ENCODE measurements at places on chromosomes 12 and 14.

- DNase-seq: no peak
These were observed 4.6 kb downstream of the SSH1 start for GRCh38 chr12:108852674-108853309.

DNA sequence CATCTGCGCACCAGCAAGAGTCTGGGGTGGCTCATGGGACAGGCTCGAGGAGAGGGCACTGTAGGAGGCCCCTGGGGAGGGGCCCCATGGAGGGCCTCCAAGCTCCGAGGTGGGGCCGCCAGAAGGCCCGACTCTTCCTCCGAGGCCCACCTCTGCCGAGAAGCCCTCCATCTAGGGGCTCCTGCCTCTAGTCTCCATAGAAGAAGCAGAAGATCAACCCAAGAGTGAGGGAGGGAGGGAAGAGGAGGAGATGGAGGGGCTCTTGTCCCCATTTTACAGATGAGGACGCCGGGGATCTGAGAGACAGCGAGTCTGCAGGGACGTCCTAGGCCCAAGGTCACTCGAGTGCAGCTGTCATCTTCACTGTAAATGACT is 41.2 kb downstream of the DIO3 start:
- no peak for DNase-seq

- DNase-seq: no peak
These were observed 467.5 kb downstream of the ZFP36L1 start for GRCh38 chr14:68325267-68325807.

- no peak for DNase-seq
These were observed 47.3 kb upstream of the TMED10 start for GRCh38 chr14:75223664-75224154.

DNA sequence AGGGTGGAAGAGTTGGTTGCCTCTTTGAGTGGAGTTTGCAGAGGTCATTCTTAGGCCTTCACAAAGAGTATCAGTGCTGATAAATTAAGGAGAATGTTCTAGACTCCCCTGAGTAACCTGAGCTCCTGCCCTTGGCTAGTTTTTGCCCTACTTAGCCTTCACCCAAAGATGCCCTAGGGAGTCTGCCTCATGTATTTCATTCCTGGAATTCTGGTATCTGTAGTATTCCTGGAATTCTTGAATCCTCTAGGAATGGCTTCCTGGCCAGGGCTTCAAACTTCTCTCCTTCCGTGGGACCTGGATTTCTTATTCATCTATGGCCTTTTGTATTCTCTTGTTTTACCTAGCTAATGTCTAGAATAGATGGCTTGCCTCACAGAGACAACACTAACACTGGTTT is 701.1 kb downstream of the NOVA1 start:
- no peak for DNase-seq

DNA sequence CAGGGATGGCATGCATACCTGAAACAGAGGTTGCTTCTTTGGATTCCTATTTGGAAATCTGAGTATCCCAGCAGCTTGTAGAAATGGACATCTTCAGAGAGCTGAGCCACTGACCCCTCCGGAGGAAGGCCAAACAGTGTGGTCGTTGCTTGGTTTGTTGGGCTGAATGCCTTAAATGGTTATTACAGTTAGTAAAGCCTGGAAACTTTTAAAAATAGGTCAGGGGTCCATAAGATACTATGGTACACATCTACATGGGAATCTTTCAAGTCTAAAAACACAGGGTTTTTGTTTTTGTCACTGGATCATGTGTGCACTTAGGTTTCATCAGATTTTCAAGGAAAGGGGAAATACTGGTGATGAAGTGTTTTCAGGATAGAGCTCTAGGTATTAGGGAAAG is 7.7 kb downstream of the DYRK2 start:
- DNase-seq: no peak

DNA sequence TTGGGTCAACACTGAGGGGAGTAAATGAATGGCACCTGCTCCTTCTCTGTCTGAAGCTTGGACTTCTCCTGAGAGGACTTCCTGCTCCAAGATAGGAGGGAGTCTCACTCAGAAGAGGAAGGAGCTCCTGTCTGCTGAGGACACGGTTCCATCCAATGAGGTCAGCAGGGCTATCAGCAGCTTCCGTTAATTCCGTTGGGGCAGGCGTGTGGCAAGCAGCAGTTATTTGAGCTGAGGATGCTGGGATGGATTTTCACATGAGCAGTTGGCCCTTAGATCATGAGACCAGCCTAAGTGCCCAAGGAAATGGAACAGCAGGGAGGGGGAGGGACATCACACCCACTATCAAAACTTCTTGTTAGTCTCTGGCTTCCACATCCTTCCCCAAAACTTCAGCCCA is 159.0 kb upstream of the PZP start:
- no peak for DNase-seq

DNA sequence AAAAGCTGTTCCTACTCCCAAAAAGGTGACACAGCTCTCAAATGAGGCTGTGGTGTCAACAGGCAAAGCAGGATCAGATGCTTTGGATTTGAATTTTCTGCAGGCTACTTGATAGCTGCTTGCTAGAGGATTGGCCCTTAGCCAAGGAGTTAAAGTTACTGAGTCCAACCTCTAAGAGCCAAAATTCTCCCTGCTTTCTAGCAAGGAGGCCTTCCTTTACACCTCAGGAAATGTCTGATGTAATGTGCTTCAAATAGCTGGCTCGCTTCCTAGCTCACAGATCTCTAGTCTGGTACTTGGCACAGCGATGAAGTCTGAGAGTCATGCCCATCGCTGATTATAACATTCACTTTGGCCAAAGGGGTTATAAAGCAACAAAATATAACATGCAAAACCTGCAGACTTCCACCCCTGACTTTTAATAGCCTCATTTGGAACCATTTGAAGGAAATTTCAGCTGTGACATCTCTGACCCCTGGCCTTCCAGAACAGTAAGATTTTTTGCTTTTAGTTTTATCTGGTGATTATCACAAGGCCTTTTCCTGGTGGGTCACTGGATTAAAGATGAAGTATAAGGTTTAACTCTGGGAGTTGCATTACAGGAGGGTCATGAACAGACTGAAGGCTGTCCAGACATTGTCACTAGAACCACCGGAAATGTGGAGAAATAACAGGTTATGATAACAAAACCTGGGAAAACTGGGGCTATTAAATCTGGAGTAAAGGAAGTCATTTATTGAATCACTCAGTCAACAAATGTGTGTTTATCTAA is 189.7 kb downstream of the EPS8 start:
- no peak for DNase-seq

- no peak for DNase-seq
These were observed 457.7 kb upstream of the TMEM132C start for GRCh38 chr12:127809275-127809674.

GRCh38 chr14:89903340-89903952 is 51.1 kb downstream of the EFCAB11 start:
- no peak for DNase-seq

GRCh38 chr12:51636986-51637385 is 46.0 kb downstream of the SCN8A start:
- DNase-seq: no peak

DNA sequence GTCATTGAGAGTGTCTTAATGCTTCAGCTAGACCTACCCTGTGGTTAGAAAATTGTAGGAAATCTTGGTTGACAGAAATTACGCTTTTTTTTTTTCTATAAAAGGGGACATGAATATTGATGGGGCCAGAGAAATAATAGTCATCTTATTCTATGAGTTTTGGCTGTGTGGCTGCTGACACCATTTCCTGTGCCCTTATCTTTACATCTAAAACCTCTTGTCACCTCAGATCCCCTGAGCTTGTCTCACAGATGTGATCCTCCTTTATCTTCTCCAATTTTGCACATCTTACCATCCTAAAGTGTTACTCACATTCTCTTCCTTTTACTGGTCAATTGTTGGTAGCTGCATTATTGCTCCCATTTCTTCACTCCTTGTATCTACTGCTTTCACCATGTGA is 36.1 kb downstream of the ASCL1 start:
- no peak for DNase-seq

DNA sequence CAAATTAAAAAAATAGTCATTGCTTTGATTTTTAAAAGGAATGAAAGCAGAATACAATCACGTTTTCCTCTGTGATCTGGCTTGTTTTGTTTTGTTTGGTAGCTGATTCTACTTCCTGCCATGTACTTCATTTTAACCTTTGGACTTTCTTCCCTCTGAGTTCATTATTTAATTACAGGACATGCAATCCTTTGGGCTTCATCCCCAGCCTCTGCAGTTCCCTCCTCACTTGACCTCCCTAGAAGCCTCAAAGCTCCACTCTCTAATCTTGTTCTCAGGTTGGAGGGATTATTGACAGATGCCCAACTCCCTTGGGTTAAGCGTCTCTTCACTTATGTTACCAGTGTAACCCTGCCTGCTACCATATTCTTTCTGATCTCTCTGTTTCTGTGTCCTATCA is 967.9 kb upstream of the SEL1L start:
- DNase-seq: no peak

DNA sequence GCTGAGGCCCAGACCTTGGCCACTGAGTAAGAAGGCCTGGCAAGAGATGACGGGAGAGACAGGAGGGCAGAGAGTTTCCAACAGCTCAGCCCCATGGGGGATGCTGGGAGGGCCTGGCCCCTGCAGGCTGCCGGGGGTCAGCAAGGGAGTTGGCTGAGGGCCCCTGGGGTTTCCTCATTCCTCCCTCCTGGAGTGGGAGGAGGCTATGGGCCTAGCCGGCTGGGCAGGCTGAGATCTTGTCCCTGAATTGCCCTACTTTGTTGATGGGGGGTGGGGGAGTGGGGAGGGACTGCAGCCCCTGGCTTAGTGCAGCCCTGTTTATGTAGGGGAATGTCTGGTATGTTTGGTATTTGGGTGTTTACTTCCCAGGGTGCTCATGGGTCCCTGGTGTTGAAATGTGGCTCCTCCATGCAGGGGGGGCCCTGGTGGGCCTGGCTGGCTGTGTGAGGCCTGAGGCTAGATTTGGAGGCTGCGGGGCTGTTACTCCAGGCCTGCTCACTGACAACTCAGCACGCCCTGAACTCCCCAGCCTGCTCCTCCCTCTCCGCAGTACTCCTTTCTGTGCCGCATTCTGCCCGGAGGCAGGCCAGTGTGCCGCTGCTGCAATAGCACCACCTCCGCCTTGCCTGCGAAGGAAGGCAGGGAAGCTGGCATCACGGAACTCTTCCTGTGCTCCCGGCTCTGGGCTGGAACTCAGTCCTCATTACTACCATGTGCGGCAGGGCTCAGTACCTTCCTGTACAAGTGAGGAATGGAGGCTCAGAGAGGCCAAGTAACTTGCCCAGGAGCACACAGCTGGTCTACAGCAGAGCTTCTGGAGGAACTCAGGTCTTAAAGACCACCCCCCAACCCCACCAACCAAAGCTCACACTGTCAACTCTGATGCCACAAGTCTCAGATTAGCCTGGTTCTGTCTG is 25.3 kb downstream of the JDP2 start:
- DNase-seq: no peak

GRCh38 chr12:100302081-100302480 is 35.1 kb downstream of the SCYL2 start:
- DNase-seq: no peak

DNA sequence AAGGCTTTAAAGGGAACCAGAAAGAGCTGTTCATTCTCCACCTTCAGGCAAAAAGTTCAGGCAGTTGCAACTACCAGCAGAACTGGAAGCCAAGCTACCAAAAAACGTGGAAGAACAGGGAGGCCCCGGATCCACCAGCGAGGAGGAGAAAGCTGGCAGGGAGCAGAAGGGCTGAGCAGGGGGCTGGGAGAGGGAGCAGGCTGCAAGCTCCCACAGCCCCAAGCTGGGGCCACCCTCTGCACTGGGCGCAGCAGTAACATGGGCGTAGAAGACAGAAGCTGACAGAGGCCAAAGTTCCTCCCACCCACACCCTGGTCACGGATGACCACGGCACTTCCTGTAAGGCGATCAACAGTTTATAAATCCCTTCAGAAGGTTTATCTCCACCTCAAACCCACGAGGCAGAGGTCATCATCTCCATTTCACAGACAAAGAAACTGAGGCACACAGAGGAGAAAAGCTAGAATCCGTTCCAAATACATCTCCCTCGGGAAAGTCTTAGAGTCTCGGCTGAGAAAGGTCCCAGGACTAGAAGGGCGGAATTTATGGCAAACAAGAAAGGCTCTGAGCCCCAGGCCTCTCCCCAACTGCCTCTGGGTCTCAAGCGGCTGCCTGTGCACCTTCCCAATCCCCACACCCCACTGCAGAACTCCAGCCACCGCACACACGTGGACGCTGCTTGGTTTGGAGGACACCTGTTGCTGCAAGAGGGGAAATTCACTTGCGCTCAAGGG is 1.8 kb downstream of the CCDC85C start:
- no peak for DNase-seq

GRCh38 chr12:113295886-113296556 is 38.9 kb downstream of the SLC8B1 start:
- DNase-seq: no peak

DNA sequence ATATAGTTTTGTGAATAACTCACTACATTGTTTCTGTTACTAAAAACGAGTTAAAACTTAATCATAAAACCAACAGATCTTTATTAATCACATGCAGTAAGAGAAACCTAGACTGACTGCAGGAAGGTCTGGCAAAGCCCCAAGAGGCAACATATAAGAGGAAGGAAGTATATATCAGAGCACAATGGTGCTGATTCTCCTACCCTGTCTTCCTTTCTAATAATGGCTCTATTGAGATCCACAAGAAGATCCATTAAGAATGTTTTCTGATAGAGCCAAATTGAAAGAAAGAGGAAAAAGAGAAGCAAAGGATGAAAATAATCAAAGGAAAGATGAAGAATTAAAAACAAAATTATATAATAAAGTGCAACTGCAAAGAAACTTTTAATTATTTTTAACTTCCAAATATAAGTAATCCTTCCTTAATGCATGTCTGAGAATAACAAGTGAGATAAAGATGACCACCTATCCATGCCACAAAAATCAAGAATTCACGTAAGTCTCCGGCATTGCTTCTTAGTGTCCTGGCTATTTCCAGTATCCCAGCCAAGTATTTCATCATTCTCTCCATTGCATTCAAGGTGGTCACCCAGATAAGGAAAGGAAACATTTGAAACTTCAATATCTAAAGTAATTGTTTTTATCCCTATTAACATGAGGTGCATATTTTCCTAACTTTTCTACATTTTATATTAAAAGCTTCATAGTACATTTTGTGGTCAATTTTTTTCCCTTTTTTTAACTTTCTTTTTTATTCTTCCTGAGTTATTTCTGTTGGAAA is 62.2 kb downstream of the SOX5 start:
- DNase-seq: no peak

GRCh38 chr14:95964901-95965300 is 74.3 kb upstream of the C14orf132 start:
- DNase-seq: no peak

- DNase-seq: no peak
These were observed 81.2 kb upstream of the OVCH1 start for GRCh38 chr12:29578731-29579130.

GRCh38 chr12:27578689-27579372 is 54.8 kb downstream of the PPFIBP1 start:
- no peak for DNase-seq

GRCh38 chr12:87233671-87234070 is 795.5 kb downstream of the C12orf50 start:
- no peak for DNase-seq

DNA sequence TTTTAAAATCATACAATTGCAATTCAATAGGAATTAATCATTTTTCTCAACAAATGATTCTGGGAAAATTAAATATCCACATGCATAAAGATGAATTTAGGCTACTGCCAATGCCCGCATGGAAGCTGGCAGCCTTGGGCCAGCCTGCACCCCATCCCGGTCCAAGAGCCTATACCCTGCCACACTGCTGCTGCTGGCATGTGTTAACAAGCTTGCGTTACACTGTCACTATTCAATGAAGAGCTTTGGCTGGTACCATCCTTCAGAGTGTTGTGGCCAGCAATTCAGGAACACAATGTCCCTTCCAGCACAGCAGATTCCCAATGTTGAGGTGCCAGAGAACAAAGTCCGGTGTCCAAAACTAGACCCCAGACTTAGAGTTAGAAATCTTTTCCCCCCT is 13.6 kb upstream of the TAS2R14 start:
- DNase-seq: no peak

GRCh38 chr12:2378835-2379330 is 326.1 kb downstream of the CACNA1C start:
- DNase-seq: no peak

Measured in T-helper 9 cell (primary cell).